Central memory CD4-positive, alpha-beta T cell (primary cell): ENCODE measurements at places on chromosomes 3 and 15.

DNA sequence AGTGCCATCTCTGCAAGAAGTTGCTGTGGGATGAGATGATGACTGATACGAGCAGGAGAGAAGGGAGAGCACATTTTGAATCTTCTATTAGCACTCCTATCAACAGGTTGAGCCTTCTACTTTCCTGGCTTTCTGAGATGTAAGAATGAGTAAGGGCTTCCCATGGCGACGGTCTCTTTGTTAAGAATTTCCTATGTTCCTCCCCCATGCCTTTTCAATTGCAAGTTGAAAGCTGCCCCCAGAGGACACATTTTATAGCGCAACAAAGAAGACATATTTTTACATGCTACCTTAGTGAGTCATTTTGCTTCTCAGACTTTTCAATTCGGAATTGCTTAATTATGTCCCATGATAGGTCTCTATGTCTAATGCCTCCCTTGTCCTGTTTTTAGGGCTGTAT lies 71.3 kb upstream of the LRTM1 start:
- no peak for DNase-seq

DNA sequence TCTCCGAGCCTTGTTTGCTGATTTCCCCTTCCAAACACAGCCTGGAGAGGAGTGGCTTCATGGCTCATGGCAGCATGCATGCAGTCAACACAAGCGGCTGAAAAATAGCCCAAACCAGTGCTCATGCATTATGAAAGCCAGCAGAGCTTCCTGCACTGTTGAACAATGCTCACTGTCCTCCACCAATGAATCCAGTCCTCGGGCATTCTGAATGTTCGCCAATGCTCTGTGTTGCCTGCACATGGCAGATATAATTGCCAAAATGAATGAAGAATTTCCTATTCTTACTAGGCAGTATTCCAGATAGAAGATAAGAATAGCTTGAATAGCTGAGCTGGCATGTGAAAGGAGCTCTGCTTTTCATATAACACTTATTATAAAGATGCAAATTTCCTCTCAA lies 252.7 kb downstream of the ROBO1 start:
- no peak for DNase-seq

- DNase-seq = no peak
Observed at GRCh38 chr3:13647298-13648059, 98.6 kb downstream of the FBLN2 start.

DNA sequence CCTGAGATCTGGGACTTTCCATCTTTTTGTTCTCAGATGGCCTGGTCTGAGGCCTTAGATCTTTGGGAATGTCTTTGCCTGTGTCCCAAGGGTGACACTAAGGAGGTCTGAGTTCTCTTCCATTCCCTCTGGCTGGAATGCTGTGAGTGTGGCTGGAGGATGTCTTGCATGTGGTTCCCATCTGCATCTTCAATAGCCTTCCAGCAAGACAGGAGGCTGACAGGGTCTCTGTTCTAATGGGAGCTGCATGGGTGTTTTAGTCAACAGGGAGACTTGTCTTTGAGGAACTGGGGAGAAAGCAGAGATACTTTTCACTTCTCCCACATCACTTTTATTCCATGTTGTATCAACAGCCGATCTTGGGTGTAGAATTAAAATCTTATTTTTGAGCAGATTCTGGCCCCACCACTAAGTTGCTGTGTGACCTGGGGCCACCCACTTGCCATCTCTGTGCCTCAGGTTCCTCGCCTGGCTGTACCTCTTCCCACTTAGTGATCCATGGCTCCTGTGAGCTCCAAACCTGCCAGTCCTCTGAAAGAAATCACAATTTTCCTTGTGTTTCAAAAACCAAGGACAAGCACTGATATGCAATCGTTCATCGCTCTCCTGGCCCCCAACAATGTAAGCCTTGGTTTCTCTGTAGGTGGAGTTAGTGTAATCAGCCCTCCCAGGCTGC lies 75.2 kb downstream of the LSM3 start:
- no peak for DNase-seq

DNA sequence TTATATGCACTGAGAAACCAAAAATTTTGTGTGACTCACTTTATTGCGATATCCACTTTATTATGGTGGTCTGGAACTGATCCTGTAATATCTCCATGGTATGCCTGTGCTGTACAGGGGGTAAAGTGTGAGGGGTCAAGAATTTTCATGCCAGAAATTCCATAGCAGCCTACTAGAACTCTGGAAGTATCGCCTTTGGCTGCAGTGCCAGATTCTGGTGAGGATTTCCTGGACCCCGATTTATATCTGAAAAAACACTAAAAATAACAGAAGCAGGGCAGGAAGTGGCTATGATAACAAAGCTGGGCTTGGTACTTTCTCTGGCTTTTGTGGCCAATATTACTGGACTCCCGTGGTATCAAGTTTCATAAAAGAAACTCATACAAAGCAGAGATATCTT lies 36.4 kb downstream of the CCDC80 start:
- DNase-seq = no peak

DNA sequence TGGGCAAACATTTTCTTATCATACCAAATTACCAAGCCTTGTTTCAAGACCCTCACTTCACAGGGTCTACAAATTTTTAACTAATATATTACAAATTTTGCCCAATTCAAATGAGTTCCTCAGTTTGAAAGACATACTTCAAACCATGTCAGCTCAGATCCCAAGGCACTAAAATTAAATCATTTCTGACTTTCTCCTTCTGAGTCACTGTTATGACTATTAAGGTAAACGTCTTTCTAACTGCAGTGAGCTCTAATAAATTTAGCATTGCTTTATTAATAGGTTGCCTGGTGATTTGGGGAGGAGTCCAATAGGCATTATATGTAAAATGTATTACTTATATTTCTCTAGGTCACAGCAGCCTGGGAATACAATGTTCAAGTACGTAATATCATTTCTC lies 158.2 kb upstream of the ARHGEF26 start:
- DNase-seq = no peak

DNA sequence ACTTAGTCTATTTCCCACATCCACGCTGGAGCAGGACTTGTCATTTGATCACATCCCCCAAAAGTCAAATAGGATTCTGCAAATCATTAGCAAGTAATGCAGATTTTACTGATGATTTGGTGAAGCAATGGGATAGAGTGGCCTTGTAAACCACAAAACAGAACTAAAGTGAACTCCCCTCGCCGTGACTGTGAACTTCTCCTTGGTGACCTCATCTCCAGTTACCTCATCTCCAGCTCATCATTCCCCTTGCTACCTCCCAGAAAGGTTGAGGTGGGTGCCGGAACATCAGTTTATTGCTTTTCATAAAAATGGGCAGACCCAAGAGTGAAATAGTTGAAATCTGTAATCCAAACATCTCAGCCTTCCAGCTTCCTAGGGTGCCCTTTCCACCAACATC lies 36.7 kb upstream of the ADPGK start:
- no peak for DNase-seq

DNA sequence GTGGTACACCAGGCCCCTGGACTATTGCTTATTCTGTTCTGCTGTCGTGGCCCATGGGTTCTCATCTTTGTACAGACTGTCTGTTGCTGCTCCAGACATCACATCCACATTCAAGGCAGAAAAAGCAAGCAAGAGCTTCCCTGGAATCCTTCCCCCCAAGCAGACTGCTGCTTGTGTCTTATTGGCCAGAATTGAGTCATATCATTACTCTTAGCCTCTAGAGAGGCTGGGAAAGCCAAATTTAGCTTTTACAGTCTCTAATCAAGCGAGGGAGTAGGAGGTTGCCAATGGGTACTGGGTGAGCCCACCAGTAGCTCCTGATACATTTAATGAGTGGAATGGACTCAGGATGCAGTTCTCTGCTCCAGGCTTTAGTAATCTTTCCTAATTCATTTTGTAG lies 39.4 kb downstream of the RAB6B start:
- no peak for DNase-seq

DNA sequence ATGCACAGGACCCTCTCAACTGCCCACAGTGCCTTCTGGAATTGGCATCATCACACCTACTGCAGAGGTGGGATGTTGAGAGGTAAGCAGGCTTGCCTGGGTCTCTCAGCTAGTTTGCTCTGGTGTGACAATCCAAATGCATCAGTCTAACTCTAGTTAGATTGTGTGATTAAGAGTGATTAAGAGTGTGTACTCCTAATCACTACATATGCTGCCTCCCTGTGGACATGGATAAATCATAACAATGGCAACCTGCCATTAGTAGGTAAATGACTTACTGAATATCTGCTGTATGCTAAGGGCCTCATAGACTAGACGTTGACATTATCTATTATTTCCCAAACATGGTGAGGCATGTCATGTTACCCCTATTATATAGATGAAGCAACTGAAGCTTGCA lies 342.1 kb downstream of the OCA2 start:
- no peak for DNase-seq

DNA sequence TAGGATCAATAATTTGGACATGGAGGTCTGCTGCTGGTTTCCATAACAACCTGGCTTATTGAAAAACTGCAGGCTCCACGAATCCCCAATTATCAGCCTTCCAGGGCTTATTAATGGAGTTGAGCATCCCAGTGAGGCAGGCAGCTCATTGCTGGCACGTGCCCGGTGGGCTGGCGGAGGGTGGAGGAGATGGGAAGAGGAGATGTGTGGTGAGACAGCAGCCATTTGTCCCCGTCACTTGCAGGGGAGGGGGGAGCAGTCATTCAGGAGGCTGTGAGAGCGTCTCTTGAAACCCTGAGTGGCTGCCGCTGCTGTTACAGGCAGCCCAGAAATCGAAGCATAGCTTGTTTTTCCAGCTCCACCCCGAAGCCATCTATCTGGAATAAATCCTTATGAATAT lies 70.6 kb downstream of the GAP43 start:
- no peak for DNase-seq

- DNase-seq = no peak
Observed at GRCh38 chr3:195148549-195148948, 122.4 kb downstream of the XXYLT1 start.

- no peak for DNase-seq
Observed at GRCh38 chr3:72383883-72384282, 464.4 kb downstream of the SHQ1 start.

DNA sequence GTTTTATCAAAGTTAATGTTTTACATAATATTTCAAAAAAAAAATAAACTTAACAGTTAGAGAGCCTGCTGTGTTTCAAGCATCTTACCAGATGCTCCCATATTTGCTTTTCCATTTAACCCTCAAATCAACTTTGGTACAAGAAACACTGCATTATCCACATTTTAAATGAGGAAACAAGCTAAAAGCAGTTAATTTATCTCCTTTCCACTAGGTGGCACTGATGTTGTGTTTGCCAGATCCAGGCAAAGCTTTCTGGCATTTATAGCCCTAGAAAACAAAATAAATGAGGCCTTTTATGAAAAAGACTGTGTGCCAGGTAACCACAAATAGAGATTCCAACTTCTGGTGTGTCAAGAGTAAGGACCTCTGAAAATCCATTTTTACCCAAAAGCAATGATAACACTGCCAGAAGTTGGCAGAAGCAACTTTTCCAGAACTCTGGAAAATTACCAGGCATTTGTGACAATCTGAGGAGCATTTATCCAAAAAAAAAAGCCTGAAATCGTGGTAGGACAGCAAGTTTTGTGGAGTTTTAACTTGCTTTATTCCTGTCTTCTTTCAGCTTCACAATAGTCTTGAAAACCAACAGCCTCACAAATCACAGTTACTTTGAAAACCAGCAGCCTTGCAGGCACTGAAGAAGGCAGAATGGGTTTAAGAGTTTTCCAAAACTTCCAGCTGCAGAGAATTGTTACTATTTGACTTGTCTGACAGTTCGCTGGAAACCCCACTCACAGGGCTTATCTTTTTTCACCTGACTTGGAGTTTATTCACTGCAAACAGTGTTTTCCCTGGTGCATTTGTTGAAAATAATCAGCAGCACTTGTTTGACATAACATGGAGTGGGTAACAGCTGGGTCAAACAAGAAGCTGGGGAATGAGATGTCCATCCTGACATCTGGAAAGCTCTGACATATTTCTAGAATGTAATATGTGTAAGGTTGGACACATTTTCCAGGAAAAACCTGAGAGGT lies 9.2 kb downstream of the FAM162A start:
- peak; percentile 47 for DNase-seq

- no peak for DNase-seq
Observed at GRCh38 chr3:55408193-55408826, 78.8 kb downstream of the WNT5A start.

DNA sequence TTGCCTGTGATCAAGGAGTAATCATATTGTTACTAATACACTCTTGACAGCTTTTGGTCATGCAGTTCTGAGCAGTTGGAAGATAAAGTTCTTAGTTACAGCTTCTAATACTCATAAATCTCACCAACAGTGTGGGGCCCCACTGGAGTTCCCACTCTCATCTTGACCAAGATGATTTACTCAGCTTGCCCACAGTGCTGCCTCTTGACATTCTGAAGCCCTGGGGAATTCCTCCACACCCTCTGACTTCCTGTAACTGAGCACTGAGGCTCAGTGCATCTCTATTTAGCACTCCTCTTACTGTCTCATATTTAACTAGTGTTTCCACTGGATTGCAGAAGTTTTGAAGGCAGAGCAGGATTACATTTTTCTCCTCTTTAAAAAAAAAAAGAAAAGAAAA lies 1.9 kb upstream of the ARL6IP5 start:
- peak; percentile 62 for DNase-seq

- DNase-seq = no peak
Observed at GRCh38 chr3:149845570-149846244, 32.7 kb downstream of the RNF13 start.

GRCh38 chr3:48709051-48709461 lies 8.0 kb downstream of the IP6K2 start:
- DNase-seq = no peak

DNA sequence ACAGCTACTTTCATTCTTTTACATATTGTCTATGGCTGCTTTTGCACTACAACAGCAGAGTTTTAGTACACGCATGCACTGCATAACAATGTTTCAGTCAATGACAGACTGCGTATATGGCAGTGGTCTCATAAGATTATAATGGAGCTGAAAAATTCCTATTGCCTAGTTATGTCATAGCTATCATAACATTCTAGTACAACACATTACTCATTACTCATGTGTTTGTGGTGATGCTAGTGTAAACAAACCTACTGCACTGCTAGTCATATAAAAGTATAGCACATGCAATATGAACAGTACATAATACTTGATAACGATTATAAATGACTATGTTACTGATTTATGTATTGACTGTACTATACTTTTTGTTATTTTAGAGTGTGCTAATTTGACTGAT lies 47.9 kb downstream of the QTRT2 start:
- no peak for DNase-seq

- no peak for DNase-seq
Observed at GRCh38 chr3:179991883-179992282, 44.9 kb downstream of the PEX5L start.

- no peak for DNase-seq
Observed at GRCh38 chr3:180321534-180321933, 280.4 kb upstream of the TTC14 start.

- DNase-seq = peak; percentile 1
Observed at GRCh38 chr15:51621936-51622603, 501 bp downstream of the DMXL2 start.

GRCh38 chr15:32041294-32041693 lies 11.0 kb downstream of the CHRNA7 start:
- DNase-seq = no peak

- DNase-seq = peak; percentile 10
Observed at GRCh38 chr3:111324151-111324550, 217.8 kb upstream of the CD96 start.

DNA sequence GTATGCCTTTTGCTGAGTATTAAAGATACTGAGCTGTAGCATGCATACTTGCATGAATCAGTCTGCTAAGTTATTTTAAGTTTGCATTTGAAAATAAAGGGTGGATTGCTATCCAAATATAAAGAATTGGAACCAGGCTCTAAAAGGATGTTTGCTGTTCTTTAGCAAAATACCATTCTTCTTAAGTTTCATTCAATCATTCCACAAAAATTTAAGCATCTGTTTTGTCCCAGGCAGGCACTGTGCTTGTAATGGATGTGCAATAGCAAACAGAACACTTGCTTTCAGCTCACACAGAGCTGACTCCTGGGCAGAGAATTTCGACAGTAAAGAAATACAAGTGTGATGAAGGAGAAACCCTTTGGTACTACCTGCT lies 151.1 kb downstream of the PGPEP1L start:
- no peak for DNase-seq
